ENCODE measurements at places on chromosomes 12 and 14.

- no peak for DNase-seq
Observed at GRCh38 chr12:105423237-105423636, 92.7 kb downstream of the C12orf75 start.

- no peak for DNase-seq
Observed at GRCh38 chr12:19761463-19761862, 322.2 kb downstream of the AEBP2 start.

DNA sequence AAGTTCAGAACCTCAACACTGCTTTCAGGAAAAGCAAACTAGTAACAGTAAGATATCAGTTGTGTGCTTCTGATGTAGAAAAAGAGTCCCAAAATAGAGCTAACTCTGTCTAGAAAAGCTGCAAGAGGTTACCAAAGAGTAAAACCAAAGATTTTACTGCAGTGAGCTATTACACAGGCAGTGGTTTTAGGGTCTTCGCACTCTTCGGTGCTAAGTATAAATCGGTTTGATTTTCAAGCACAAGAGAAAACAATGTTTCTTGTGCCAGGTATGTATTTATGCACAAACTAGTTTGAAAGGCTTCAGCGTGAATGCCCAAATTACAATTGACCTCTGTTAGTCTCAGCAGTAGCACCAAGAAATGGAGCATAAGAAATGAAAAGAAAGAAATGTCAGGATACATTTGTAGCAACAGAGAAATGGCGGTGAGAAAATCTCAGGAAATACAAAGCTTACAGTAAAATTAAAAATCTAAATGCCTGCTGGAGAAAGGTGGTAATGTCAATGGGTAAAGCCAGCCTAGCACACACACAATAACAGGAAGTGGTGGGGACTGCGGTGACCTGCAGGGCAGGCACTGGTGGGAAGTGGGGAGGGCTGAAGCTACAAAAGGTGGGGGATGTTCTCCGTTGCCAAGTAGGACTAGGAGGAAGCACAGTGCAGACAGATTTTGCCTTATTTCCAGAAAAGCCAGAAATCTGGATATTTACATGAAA is 18.0 kb upstream of the DYRK2 start:
- DNase-seq, result peak; percentile 74

GRCh38 chr12:28500373-28501024 is 310.2 kb downstream of the CCDC91 start:
- no peak for DNase-seq

- no peak for DNase-seq
Observed at GRCh38 chr12:99852666-99853065, 132.1 kb downstream of the ANKS1B start.

- no peak for DNase-seq
Observed at GRCh38 chr14:24463884-24464785, 21.6 kb upstream of the SDR39U1 start.

DNA sequence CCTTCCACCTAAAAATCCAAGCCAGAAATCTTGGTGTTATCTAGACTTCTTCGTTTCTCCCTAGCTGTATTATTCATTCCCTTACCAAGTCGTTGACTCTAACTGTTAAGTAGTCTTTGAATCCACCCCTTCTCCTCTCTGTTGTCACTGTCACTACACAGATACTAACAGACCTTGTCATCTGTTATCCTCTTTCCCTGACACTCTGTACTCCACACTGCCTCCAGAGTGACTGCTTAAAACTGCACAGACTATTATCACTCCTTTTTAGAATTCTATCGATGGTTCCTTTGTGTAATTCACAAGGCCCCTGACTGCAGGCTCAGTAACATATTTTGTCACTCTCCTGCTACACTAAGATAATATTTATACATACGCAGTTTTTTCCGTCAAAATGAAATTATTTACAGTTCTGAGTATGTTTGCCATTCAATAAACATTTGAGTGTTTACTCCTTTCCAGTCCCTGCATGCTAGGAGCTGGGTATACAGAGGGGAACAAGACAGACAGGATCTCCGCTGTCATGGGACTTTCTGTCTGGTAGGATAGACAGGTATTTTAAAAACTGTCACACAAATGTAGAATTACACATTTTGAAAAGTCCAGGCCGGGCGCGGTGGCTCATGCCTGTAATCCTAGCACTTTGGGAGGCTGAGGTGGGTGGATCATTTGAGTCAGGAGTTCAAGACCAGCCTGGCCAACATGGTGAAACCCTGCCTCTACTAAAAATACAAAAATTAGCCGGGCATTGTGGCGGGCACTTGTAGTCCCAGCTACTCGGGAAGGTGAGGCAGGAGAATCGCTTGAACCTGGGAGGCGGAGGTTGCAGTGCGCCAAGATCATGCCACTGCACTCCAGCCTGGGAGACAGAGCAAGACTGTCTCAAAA is 3.8 kb downstream of the MARS1 start:
- no peak for DNase-seq

DNA sequence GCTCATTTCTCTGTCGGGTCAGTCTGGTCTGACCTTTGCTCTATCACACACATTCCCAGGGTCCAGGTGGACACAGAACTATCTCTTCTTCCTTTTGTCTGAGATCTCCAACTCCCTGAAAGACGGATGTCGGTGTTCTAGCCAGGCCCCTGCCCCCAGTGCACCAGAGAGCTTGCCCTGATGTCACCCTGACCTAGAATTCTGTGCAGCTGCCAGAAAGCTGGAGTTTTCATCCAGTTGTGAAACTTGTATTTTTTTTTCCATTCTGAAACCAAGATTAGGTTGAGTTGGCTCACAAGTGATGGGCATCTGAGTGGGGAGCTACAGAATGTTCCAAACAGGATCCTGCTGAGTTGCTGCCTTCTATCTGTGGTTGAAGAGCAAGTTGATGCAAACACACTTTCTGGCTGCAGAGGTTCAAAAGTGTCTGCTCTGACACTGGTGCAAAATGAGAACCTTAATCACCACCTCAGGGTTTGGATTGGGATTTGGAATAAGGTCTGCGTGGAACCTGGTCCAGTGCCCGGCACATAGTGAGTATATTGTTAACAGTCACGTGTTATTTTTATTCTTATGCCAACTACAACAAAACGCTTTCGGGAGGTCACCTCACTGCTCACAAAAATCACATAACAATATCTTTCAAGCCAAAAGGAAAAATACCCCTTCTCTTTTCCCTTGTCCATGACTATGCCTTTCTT is 211.5 kb downstream of the SLC15A4 start:
- DNase-seq, result no peak

- no peak for DNase-seq
Observed at GRCh38 chr12:101901777-101902176, 24.4 kb downstream of the DRAM1 start.

DNA sequence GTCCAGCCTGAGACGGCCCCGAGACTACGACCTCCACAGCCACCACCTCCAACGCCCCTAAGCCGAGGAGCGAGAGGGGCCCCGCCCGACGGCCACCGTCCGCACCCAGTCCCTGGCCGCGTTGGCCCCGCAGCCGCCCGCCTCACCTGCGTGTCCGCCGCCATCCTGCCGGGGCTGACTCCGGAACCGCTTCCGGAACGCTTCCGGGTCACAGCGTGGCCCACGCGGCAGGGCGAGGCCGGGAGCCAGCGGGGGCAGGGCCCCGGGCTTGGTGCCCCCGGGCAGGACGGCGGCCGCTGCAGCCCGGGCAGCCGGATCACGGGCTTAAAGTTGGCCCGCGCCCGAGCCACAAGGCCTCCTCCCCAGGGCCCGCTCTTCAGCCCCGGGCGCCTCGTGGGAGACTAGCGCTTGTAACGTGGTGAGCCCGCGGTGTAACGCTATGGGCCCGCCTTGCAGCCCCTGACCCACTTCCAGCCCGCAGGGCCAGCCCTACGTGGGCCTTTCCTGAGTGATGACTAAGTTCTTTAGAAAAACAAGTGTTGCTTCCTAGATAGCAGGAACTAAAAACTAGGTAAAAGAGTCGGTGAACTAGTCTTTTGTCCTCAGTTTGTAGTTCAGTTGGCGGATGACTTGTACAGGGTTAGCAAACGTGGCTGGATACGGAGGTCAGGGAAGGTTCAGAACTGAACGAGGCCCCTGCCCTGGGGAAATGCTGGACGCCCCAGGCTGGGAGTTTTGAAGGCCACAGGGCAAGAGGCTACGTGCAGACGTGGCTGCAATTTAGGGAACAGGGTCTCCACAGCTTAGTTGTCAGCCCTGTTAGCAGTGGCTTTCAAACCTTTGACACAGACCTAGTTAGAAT is at the start of gene GCN1:
TSS of gene GCN1 (minus strand) at position 182 of the 862 bp plus-strand sequence. CDS start at position 164, 18 bp downstream.
- DNase-seq, result peak; percentile 83

DNA sequence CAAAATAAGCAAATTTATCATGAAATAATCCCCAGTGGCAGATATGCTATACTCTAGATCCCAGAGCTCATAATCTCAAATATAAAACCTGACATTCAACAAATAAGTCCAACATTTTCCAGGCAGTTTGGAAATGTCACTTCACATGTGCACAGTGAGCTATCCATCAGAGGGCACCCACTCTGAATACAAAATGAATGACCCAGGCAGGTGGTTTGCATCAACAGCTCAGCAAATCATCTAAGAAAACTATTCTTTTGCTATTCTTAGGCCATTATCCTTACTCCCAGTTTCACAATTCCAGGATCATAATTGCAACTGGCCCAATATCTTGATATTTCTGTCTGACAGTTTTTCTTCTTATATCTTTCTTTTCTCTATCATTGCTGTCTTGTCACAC is 38.5 kb downstream of the TRIM9 start:
- DNase-seq, result no peak

- no peak for DNase-seq
Observed at GRCh38 chr12:40614923-40615322, 77.3 kb upstream of the CNTN1 start.

DNA sequence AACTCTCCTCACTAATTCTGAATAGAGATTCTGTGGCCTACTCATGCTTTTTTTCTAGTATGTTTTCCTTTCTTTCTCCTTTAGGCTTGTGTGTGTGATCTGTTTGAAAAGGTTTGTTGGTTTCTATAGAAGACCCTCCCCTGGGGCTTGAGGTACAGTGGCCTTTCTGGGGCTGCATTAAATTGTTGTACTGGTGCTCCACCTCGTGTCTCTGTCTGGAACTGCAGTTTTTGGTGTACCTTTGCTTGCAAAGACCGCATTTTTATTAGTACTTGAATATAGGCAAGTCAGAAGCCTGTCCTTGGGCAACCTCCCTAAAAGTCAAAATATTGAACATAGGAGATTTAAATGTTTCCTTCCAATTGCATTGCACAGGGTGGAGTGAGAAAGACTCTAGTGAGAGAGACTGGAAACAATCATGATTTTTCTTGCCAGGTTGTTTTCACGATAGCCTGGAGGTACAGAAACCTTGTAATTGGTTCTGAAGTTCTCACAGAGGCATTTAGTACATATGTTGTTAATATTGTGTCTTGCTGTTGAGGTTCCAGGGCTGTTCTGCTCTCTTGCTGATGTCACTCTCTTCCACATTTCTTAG is 39.0 kb downstream of the SLCO1B1 start:
- DNase-seq, result peak; percentile 12

GRCh38 chr12:30696103-30696408 is 387 bp upstream of the IPO8 start:
- DNase-seq, result no peak

DNA sequence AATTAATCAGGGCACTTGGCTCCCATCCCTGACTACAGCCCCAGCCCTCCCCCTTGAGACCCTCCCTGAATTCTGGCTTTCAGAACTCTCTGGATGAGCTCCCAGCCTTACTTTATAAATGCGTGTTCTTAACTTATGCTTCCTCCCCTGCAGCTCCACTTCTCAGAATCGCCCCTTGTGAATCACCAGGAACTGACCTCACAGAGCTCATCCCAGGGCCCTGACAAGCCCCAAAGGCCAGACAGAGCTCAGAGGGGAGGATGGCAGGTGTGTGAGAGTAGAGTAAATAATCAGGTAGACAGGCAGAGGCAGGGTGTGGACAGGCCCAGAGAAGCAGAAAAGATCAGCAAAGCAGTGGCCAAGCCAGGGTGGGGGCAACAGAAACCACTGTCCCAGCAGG is 68.2 kb upstream of the FOXN3 start:
- DNase-seq, result no peak

DNA sequence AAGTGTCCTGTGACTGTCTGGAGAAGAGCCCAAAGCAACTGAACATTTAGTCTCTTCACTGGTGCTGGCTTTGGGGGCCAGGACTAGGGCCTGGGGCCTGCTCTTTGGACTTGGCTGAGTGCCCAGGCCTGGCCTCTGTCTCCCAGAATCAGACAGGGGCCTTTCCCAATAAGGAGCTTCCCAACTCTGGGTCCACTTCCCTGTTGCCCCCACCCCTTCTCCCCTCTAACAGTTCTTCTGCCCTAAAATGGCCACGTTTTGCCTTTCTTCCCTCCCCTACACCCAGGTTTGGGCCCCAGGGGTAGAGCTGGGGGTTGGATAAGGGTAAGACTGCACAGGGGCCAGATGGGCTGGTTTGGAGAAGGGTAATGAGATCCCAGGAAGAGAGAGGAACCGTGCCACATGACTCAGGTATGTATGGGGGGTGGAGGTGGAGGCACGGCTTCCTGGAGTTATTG is 10.0 kb upstream of the ITGA5 start:
- no peak for DNase-seq

- DNase-seq, result no peak
Observed at GRCh38 chr12:90299121-90299520, 590.5 kb upstream of the ATP2B1 start.

GRCh38 chr12:93727195-93727811 is 50.1 kb downstream of the CRADD start:
- no peak for DNase-seq

DNA sequence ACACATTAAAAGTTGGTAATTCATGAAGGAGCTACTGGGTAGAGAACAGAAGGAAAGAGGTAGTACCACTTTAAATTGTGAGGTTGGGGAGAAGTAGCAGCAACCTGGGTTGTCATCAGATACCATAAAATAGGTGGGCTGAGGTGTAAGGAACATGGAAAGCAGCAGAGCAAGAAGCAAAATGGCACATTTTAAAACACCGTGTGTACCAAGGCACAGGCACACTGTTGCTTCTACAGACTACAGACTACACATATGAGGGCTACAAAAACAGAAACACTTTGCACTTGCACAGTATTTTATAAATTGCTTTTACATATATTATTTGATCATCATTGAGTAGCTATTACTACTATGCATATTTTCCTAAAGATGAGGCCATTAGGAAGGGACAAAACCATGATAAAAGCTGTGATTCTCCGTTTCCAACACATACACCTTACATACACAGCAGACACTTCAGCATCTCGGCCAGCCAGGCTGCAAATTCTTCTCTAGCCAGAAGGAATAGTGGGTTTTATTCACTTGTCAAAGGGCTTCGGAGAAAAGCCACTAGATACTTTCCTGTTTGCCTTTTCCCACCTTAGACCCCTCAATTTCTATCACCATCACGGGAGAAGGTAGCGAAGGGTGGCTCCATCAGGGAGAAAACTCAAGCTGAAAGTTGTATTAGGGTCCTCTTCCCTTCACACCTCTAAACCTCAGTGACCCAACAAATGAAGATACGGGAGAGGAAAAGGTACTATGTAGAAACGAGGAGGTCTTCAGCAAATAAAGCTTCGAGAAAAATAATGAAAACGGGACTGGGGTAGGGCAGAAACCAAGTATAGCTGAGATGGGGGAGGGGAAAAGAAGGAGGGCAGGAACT is 1.6 kb downstream of the PYM1 start:
- no peak for DNase-seq

GRCh38 chr14:50475460-50475859 is 56.9 kb downstream of the MAP4K5 start:
- DNase-seq, result no peak

GRCh38 chr12:54959291-54960018 is 25.1 kb downstream of the TESPA1 start:
- no peak for DNase-seq
